Kidney glomerular epithelial cell (primary cell): ENCODE measurements at places on chromosomes 12 and 14.
A peak's percentile ranks its signal among the peaks of the same experiment; 100 is the strongest.

DNA sequence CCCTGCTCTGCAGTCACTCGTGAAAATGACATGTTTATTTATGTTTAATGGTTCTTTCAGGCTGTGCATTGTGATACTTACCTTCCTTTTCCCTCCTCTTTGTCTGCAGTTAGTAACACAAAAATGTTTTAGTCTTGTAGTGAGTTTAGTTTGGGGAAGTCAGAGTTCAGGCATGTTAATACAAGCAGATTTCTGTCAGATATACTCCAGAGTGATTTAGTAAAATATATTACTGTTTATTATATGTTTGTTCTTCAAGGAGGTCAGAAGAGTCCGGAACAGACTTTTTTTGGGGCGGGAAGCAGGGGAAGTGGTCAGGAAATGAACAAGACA lies 28.7 kb downstream of the MSRB3 start:
- no peak for DNase-seq

DNA sequence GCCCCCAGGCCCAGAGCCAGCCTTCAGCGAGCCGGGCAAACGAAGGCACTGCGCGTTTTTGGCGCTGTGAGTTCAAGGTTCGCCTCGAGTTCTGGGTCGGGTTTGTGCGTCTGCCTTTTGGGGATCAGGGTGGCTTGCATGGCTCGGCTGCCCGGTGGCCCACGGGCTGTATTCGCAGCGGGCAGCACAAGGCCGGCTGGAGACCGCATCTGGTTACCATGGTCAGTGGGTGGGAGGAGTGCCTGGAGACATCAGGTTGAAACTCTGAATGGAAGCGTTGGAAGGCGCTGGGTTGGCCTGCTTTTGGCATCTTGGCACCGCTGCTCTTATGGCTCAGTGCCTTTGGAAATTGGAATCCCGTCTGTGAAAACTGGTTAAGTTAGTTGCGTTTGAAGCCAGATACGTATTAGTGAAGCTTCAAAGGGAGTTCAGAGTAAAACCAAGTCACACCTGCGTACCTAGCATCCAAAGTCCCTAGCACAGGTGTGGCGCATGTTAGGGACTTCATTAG lies 50.9 kb downstream of the SNAPC1 start:
- no peak for DNase-seq

GRCh38 chr14:95817271-95817670 lies 59.4 kb upstream of the TUNAR start:
- no peak for DNase-seq

DNA sequence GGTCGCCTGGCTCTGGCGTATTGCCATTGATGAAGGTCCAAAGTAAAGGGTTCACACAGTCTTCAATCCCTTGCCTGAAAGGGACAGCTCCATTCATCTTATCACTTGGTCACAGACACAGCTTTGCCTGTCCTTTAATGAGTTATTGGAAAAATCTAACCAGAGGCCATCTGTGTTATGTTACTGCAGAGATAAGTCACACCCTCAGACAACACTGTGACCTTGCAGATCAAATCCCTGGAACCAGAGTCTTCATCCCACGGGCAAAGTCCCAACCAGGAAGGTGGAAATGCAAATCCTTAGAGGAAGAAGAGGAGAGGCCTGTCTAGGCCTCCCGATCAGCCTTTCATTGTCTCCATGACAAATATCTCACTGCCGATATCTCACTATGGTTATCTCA lies 68.3 kb upstream of the SCN8A start:
- DNase-seq: no peak

GRCh38 chr14:72291908-72292688 lies 359.9 kb downstream of the RGS6 start:
- DNase-seq: peak; percentile 37

GRCh38 chr14:72801381-72801812 lies 92.5 kb downstream of the DPF3 start:
- DNase-seq: peak; percentile 96

GRCh38 chr14:24673059-24673458 lies 39.1 kb upstream of the GZMB start:
- DNase-seq: no peak

DNA sequence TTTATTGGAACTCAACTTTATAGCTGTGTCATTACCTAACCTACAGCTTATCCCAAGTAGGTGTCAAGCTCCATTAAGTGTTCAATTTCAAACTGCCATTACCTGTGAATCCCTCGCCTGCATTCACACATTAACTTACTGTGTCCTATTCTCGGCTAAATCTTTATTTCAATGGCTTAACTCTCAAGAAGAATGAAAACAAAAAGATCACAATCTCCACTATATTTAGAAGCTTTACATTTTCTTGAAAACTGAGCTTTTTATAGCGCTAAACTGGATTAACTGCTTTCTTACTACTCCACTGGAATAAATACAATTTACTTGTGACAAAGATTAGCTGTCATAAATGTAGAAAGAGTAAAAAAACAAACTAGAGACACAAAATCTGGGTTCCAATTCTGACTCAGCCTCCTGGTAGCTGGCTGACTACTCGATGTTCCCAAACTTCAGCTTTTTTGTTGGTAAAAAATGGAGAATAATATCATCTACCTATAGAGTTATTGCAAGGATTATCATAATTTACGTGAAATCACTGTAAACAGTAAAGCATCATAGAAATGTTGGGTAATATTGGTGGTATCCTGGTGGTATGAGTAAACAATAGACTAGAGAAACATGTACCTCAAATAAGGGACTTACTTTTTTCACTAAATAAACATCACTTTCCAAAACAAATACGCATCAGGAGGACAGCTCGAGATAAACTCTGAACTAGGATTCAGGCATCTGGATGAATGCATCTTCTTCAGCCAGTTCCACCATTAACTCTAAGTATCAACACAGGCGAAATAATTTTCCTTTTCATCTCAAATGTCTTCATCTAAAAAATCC lies 1.7 kb downstream of the RALGAPA1 start:
- no peak for DNase-seq

GRCh38 chr12:59587710-59588109 lies 8.1 kb upstream of the SLC16A7 start:
- DNase-seq: no peak

- DNase-seq: no peak
Measured at GRCh38 chr12:90910958-90911357, 44.0 kb downstream of the CCER1 start.

DNA sequence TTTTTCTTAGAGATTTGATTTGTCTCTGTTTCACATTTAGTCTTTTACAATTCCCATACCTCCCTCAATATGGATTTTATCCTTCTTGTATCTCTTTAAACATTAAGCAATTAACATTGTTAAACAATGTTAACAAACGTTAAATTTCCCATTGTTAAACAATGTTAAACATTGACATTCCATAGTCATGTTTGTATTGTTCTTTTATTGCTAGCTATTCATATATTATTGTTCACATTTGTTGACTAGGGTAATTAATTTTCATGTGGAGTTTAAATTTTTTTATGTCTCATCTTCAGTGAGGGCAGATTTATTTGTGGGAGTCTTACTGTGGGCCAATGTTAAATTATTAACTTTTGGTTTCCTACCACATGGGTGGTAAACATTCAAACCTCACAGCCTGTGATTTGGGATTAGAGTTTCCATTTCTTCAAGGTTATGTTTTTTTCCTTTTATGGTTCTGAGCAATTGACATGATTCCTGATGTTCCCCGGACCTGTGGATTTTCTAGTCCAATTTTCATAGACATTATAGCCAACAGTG lies 294.3 kb downstream of the ALG10B start:
- no peak for DNase-seq

DNA sequence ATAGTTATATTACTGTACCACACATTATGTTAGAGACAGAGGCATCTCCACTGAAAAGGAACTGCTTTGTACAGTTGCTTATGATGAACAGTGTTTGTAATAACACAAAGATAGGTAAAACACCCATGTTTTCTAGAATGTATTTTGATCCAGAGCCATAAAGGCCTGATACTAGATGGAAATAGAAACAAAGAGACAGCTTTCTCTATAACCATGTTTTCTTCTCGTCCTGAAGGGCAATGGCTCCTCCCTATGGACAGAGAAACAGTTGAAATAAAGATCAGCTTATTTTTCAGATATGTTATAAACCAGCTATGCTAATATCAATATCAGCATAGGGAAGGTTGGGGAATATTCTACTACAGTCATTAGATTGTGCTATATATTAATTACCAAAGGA lies 109.2 kb downstream of the ATXN7L3B start:
- DNase-seq: no peak

DNA sequence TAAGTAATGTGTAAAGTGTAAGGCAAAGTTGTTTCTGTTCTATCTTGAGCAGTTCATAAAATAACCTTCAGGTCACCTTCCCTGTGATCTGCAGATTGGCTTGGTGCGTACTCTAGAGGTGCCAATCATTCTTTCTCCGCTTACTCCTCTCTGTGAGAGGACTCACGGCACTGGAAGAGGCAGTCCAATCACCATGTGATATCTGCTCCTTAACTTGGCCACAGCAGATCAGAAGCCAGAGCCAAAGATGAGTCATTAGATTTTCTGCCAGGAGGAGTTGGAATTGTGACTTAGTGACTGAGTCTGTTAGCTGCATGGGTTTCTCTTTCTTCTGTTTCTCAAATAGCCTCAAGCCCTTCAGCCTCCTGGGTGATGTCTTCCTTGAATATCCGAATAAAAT lies 165.5 kb downstream of the SLC41A2 start:
- DNase-seq: peak; percentile 18

DNA sequence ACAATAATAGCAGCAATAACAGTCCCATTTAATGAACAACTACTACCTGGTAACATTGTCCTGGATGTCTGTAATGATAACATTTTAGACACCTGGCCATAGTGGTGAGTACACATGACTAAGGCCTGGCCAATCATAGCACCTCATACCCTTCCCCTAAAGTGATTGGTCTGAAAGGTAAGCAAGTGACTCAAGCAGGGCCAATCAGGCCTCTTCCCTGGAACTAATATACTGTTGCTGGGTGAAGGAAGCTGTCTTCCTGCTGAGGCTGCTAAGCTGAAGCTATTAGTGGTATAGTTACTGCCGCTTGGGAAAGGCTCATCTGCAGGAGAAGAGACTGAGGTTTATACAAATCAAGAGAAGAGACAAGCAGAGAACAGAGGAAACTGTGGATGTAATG lies 18.7 kb upstream of the NOS1 start:
- no peak for DNase-seq

- DNase-seq: no peak
Measured at GRCh38 chr12:30707613-30708342, 12.1 kb upstream of the IPO8 start.

DNA sequence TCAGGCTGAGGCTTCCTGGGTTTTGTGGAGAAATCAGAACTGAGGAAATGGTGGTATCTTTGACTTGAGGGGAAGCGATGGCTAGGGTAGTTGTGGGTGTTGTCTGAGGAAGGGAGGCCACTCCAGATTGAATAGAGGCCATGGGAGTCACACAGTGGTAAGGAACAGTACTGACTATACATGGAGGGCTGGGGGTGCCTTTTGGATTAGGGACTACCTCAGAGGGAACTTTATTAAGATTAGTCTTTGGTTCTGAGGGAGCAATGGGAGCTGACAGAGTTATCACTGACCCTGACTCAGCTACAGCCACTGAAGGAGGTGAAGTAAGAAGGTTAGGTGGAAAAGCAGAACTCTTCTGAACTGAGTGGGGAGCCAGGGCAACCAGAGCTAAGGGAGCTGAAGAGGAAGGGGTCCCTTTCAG lies 4.4 kb downstream of the NACA start:
- no peak for DNase-seq

DNA sequence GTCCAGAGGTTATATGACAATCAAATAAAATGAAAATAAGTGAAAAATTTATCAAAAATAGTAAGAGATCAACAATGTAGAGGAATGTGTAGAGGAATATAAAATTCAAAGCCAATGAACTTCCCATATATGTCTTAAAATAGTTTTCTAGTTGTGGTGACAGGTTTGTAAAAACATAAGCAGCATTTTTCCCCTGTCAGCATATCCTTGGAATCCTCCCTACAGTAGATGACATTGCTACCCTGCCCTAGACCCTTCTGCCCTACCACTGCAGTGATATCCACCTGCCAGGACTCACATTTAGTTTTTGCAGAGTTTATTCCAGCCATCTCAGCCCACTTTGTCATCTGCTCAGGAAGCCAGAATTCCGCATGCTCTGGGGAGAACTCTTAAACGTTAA lies 842.0 kb downstream of the RPS29 start:
- no peak for DNase-seq

- DNase-seq: no peak
Measured at GRCh38 chr12:78229591-78230101, 399.0 kb downstream of the NAV3 start.

GRCh38 chr12:122060081-122060501 lies 18.5 kb upstream of the MLXIP start:
- DNase-seq: no peak

DNA sequence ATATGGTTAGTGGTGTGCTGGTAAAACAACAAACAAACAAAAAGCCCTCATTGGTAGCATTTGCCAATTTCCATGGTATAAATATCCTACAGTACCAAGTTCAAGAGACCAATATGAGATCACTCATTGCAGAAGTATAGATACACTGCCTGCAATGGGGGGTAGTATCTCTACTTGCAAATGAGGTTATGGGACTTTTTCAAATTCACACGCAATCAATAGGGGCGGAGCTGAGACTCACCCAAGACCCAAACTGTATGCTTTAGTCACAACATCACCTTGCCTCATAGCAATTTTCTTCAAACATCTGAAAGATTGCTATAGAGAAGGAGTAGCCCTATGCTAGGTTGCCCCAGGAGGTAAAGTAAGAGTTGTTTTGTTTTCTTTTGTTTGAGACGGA lies 93.7 kb downstream of the VCPKMT start:
- no peak for DNase-seq

GRCh38 chr14:89212386-89213235 lies 204.4 kb downstream of the FOXN3 start:
- no peak for DNase-seq

- no peak for DNase-seq
Measured at GRCh38 chr12:95146769-95147168, 70.5 kb downstream of the FGD6 start.

DNA sequence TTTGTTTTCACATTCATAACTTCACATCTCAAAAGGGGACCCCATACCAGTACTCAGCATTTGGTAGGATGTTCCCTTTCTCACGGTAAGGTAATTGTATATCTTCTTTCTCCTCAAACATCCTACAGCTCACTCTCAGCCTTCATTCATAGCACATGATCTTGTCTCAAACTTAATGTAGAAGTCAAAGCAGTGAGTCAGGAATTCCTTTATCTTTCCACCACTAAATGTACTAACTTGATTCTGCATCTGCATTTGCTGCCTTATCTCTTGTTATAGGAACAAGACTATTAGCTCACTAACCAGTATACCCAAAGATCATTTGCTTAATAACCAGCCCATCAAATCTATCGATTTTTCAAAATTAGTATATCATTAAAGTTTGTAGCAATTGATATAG lies 22.9 kb downstream of the CPSF2 start:
- DNase-seq: no peak

DNA sequence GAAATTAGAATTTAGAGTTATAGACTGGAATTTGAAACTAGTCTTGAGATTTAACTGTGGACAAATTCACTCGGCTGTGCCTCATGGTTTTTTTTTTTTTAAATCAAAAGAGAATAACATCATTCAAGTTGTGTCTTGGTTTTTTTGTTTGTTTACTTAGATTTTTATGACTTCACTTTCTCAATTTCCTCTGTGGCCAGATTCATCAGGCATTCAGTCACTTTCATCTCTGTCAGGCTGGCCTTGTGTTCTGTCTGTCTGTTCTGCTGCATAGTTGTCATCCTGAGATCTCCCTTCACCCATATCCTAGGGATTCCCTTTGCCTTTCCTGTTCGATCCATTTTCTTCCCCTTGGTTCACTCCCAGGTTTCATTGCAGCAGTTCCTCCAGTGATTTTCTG lies 10.0 kb downstream of the MARK3 start:
- DNase-seq: peak; percentile 20
